ENCODE measurements at places on chromosomes 2 and 18.

DNA sequence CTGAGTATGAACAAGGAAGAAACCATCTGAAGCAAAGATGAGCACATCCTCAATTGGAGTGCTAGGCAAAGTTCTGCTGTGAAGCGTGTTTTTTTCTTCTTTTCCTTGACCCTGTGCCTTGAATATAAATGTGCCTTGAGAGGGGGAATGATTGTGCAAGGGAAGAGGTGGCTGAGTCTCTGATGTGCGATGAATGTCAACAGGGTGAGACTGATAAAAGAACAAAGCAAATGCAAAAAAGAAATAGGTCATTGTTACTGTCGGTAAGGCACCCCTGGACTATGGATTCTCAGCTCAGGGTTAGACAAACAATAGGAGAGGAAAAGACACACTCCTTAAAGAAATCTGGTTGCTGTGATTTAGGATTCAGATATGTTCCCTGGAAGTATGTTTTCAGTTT, 54.5 kb downstream of the HDHD2 start:
- DNase-seq = no peak

DNA sequence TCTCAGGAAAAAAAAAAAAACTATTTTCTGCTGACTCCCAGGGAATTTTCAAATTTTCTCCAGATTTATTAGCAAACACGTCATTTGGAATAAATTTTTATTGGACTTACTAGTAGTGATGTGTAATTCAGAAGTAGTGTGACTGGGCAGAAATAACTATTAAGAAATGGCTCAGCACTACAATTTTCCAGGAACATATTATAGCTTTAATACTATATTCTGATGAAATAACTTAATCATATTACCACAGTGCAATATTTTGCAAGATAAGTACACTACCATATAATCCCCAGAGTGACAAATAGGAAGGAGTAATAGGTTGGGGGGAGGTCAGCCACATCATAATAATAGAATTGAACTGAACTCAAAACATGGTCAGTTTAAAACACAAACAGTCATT, 19.7 kb upstream of the TNFAIP6 start:
- DNase-seq = no peak

DNA sequence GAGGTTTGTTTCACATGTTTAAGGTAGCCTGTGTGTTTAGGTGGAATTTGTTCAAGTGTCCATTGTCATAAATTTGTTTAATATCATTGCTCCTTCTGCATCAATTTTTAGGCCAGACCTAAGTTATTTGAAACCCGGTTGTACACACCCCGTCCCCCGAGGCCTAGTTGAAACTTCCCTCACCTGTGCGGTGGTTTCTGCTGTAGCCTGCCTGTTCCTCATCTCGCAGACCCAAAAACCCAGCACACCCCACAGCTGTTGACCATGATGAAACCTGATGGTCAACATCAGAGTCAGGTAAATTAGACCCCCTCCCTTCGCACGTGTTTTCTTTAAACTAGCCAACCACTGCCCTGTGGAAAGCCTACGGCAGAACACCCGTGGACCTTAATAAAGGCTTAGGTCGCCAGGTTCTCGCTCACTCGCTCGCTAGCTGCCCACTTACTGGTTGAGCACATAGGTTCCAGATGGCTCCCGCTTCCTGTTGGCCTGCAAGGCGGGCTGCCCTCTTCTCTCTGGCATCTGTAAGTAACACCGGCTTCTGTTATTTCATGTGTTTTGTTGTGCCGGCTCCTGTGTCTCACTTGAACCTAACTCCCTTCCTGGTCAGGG, 64.4 kb downstream of the EML6 start:
- DNase-seq = no peak

- no peak for DNase-seq
Observed at GRCh38 chr2:22290909-22291473, 1094.0 kb upstream of the KLHL29 start.

- no peak for DNase-seq
Observed at GRCh38 chr2:238449241-238449640, 22.5 kb downstream of the ASB1 start.

GRCh38 chr2:227325839-227326195, 766 bp downstream of the MFF start:
- DNase-seq = peak; percentile 17

DNA sequence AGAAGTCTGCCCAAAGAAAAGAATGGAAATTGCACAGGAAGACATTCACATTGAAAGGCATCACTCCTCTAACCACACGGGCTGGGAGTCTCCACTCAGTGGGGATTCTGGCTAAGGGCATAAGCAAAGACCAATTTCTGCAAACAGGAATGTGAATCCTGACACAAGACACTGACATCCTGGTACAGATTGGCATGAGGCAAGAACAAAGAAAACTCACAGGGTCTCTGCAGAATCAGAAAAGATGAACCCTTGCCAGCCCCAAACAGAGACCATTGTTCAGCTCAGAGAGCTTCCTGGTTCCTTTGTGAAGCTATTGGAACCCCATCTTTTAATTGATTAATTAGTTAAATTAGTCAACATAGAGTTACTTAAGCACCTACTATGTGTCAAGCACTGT, 82.3 kb downstream of the UPP2 start:
- DNase-seq = no peak

DNA sequence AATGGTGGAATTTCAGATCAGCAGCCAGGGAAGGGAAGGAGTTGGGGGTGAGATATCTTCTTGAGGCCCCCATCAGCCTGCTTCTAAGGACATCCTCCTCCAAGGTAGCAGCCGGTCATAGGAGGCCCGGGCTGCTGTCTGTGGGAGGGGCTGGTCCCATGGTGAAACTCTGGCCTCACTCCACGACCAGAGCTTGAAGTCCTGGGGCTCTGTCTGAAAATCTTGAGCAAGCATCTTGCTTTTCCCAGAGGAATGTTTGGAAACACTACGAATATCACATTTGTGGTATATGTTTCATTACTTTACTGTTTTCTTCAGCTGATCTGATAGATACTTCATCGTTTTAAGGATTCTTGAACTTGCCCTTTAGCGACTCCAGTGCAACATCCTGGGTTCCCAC, 103.7 kb downstream of the CTAGE1 start:
- DNase-seq = no peak

DNA sequence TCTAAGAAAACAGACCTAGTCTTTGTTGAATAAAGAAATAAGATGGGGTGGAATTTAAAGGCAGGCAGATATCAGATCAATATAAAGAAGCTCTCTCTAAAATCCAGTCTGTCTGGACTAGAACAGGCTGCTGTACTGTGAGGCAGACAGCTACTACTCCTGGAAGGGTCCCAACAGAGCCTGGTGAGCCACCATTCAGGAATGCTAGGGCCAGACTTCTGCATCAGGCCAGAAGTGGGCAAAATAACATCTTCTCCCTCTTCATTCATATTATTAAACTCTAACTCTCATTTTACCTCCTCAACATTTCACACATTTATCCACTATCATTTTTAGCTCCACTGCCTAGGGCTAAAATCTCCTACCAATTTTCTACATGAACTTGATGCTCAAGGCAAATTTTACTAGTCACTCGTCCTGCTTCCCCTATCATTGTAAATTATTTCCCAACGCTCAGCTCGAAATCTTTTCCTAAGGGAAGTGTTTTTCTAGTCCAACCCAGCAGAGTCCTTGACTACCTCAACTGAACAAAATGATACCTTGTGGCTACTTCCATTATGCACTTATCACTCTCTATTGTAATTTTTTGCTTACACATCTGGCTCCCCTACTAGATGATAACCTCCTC, 45.2 kb upstream of the GLS start:
- no peak for DNase-seq

DNA sequence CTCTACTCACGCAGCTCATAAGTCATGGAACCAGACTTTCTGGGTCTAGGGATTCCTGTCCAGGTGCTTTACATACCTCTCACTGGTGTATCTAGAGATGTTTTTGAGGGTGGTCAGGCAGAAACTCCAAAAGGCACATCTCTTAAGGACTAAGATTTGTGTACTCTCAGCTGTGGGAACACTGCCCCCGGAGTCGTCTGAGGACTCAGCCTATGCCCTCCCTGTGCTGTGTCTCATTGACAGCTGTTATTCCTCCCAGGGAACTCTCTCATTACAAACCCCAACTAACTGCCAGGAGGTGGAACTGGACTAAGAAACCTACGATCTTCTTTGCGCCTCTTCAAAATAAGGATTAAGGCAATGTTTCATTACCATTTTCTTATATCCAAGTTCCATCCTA, 293.9 kb upstream of the DLGAP1 start:
- no peak for DNase-seq

GRCh38 chr2:238320648-238321281, 447 bp downstream of the TRAF3IP1 start:
- DNase-seq = peak; percentile 15

GRCh38 chr18:12391487-12392165, 14.6 kb upstream of the AFG3L2 start:
- DNase-seq = peak; percentile 68

- DNase-seq = no peak
Observed at GRCh38 chr2:163878718-163879117, 142.9 kb upstream of the FIGN start.

DNA sequence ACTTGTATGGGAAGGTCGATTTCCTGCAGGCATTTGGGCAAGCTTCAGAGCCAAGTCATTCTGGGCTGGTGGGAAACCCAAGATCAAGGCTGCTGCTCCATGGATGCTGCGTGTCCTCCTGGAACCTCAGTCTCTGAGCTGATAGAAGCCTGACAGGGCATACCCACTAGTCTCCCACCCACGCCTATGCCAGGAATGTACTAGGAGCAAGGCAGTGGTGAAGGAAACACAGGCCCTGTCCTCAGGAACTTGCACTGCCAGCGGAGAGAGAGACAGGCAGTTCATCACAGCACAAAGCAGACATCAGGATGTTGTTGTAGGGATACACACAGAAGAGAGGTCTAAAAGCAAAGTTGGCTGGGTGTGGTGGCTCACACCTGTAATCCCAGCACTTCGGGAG, 84.2 kb downstream of the PLB1 start:
- no peak for DNase-seq

GRCh38 chr18:9454061-9454703, 21.1 kb upstream of the RALBP1 start:
- DNase-seq = no peak

DNA sequence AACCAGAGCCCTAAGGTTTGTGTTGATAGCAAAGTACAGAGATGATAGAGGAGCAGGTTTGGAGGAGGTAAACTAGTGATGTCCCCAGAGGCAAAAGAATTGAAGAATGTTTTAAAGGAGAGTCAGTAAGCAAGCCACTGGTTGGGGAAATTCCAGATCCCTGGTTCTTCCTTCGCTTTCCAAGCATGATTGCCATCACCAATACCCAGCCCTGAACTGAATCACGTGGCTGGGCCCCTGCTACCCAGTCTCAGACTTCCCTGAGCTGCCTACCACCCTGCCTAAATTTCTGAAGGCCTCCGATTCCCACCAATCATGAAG, 310.8 kb upstream of the STON1 start:
- no peak for DNase-seq

- DNase-seq = no peak
Observed at GRCh38 chr2:71788186-71788525, 334.8 kb downstream of the DYSF start.

GRCh38 chr2:109510136-109511028, 103.4 kb downstream of the SEPTIN10 start:
- DNase-seq = peak; percentile 83

DNA sequence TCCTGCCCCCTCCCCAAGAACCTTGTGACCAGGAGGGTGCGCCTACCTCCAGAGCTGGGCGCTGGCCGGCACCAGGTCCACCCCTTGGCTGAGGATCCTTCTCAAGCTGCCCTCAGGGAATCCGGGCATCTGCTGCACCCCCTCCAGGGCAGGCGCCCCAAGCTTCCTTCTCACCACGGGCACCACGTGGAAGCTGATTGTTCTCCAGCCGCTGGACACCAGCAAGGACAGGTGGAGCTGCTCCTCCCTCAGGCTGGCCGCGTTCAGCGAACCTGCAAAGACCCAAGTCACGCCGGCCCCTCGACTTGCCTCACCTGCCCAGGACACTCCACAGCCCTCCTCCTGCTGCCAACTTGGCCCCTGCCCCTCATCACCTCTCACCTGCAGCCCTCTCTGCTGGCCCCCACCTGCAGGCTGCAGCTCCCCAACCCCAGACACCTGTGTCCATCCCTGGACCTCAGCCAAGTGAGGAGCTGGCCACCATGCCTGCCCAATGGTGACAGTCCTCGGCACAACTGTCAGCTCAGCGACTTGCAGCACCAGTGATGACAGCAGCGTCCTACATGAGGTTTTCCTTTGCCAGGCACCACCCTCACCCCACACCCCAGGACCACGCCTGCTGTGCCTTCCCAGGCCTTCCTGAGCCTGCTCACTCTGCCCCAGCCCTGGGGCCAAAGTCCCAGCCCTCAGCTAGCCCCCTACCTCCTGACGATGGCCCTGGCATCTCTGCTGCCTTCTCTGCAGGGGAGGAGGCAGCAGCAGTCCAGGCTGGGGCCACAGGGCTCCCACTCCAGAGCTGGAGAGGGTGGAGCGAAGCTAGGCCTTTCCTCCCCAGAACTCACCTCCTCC, 4.2 kb downstream of the MAB21L4 start:
- no peak for DNase-seq

DNA sequence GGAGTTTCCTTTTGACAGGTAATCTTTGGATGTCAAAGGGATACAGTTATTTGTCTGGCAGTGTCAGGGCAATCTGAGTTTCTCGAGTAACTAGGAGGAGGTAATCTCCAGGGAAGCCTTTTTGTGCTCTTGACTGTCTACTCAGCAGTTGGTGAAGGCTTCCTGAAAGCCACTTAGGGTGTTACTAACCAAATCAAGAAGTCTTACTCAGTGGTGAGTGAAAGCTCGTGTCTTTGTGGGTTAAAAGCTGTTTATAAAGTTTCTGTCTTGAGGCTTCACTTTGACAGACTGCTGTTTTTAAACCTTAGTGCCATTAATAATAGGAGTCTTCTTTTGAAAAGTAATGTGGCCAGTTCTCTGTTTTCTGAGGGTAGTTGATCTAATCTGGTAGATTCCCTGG, 1.7 kb downstream of the THSD7B start:
- no peak for DNase-seq

DNA sequence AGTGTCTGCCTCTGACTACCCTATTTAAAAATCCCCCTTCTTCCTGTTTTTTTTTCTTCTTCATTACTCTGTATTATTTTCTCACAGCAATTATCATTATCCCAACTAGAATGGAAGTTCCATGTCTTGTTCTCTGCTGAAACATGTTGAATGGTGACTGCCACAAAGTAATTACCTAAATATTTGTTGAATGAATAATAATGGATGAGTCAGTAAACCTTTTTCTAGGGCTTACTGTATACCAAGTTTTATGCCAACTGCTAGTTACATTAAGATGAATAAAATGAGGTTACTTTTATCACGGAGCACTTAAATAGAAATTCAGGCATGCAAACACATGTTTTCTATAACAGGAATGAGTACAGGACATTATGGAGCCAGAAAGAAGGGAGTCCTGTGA, 490.6 kb downstream of the THSD7B start:
- no peak for DNase-seq

GRCh38 chr2:233121856-233122255, 61.7 kb downstream of the INPP5D start:
- DNase-seq = no peak

- DNase-seq = no peak
Observed at GRCh38 chr2:200034816-200035215, 79.4 kb downstream of the MAIP1 start.

DNA sequence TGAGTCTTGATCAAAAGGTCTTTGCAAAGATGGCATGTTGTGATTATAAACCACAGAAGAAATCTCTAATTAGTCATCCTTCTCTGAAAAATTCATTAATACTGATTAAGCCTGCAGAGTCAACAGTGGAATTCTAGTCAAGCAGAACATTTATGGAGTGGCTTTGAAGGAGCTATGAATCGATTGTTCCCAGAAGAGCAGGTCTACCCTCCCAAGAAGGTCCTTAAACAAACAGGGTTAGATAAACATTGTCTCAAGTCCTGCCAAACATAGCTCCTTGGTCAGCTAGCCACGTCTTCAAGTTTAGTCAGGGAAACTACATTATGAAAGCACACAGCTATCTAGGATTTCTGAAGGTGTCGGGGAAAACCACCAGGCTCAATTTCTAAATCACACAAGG, 88.9 kb downstream of the ITGA4 start:
- no peak for DNase-seq
